HTR-8/SVneo (cell line): ENCODE measurements at places on chromosomes 2 and 18.

DNA sequence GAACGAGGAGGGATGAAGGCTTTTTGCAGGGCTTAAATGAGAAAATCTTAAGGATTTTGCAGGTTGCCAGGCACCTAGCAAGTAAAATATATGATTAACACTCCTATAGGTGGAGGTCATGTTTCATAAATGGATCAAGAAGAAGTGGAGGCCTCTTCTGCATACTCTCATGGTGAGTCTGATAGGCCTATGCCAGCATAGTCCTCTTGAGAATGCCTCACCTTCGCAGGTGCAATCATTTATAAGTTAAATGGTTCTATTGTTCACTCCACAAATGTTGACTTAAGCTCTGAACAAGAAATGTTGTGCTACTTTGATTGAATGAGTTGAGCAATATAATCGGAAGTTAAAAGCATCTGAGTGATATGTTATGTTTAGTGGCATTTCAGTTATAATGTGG, 12.1 kb downstream of the LRRTM1 start:
- DNase-seq = no peak

- no peak for DNase-seq
These were observed 312.5 kb downstream of the RND3 start for GRCh38 chr2:150174971-150175421.

DNA sequence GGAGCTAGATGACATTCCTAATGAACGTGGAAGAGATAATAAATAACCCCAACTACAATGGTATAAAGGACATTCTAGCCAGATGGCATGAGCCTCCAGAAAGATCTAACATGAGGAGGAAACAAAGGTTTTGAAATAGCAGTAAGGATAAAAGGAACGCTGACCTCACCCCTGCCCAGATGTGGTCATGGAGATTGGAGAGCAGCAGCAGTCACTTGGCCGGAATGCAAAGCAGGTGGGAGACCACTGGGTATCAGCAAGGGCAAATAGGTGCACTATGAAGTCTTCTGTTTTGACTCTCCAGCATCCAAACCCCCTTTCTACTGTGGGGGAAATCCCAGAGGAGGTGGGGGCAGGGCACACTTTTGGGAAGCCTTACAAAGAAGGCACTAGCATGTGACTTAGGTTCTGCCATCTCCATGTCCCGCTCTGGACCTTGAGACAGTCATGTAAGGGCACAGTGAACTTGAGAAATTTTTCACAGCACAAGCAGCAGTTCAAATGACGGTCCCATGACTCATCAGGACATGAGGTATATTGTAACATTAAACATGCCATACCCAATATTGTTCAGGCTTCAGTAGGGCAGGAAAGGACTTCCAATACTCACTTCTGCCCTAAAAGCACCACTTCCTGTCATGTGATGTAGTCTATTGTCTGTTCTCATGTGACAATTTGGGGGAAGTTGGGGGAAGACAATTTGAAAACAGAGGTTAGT, 55.2 kb downstream of the METTL4 start:
- DNase-seq = peak; percentile 67

DNA sequence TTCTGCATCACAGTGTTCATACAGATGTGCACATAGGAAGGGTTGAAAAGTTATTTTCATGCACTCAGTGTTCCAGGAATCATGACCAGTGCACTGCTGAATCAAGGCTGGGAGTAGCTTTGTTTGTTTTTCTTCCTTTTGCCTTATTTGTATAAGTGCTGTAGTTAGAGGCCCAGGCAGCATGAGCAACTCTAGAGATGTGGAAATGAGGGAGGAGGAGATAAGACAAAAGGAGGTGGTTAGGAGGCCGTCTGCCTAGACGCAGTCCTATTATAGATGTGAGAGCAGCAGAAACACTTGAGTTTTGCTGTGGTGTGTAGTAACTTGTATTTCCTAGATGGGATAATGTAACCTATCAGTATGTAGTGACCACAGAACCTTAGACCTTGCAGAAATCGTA, 264.3 kb upstream of the RASGRP3 start:
- no peak for DNase-seq

GRCh38 chr2:70094171-70094977, 7.1 kb downstream of the PCBP1 start:
- DNase-seq = no peak

GRCh38 chr2:48529676-48530032, 300 bp upstream of the STON1 start:
- no peak for DNase-seq

GRCh38 chr2:72972352-72973136, 55.2 kb downstream of the EMX1 start:
- no peak for DNase-seq
